Choroid plexus epithelial cell (primary cell): ENCODE measurements at places on chromosomes 1 and 21.

DNA sequence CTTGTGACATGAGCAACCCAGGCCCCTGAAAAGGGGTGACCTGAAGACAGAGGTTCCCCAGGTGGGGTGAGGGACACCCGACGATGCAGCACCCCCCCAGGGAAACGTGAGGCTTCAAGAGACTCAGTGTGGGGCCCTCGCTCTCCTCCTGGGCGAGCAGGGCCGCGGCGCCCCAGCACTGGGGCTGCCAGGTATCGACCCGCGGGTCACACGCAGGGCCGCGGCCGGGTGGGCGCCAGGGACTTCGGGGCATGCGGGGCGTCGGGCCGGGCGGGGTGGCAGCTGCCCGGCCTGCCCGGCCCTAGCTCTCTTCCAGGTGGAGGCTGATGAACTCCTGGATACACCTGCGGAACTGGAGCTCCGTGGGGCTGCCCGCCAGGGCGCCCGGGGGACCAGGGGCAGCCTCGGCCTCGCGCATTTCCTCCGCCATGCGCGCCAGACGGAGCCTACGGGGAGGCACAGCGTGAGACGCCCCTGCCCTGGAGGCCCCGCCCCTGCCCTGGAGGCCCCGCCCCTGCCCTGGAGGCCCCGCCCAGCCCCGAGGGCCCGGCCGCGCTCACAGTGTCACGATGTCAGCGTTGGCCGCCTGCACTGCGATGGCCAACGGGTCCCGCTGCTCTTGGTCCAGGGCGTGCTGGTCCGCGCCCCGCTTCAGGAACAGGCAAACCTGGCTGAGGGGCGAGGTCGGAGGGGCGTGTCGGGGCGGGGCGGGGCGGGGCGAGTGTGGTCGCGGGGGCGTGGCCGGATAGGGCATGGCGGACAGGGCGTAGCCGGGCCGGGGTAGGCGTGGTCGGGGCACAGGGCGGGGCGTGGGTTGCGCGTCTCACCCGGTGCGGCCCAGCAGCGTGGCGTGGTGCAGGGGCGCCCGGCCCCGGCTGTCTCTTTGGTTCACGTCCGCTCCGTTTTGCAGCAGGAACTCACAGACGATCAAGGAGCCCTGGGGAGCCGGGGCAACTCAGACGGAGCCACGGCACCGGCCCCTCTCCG lies 13.3 kb downstream of the SCNN1D start:
- DNase-seq, result no peak

- DNase-seq, result no peak
These were observed 433.1 kb upstream of the KAZN start for GRCh38 chr1:14165371-14165801.

- DNase-seq, result no peak
These were observed 3.8 kb downstream of the PCNT start for GRCh38 chr21:46327711-46328110.

DNA sequence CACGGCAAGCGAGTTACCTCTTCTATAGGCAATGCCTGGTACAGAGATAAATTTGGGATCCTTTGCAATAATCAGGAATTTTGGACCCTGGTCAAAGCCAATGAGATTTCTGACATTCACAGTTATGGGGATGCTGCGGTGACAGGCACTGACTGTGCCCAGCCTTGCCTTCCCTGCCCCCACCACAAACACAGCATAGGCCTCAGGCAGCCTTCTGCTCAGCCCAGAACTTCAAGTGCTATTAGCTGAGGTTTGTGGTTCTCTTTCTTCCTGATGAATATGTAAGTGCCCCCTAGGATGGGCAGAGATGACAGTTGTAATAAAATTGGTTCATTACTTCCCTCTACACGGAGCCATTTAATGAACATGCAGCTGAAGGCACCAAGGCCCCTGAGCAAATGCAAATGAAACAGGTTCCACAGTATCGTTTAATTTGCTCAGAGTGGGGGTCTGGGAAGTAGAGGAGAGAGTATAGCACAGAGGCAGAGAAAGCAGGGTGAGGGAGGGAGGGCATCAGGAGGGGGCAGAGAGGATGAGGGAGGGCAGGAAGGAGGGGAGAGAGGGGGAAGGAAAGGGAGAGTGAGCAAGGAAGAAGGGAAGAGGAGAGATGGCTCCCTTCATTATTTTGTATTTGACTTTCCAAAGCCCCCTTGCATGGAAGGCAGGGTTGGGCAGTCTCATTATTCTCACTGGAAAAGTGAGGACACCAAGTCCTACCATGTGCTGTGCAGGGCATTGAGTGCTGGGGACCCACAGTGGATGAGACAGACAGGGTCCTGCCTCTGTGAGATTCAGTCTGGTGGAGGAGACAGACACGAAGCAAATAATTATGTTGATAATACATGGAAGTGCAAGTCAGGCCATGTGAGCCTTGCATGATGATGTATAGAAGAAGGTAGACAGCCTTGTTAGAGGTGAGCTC lies 513.0 kb downstream of the PTPRU start:
- DNase-seq, result no peak

GRCh38 chr21:33855190-33855589 lies 60.4 kb downstream of the ATP5PO start:
- DNase-seq, result no peak
